ENCODE measurements at places on chromosomes 13 and 19. TPM values are rescaled to one million over a fixed set of nuclear protein-coding genes. Genes with fewer than 3 reads are reported as not detected.
A peak's percentile ranks its signal among the peaks of the same experiment; 100 is the strongest.

DNA sequence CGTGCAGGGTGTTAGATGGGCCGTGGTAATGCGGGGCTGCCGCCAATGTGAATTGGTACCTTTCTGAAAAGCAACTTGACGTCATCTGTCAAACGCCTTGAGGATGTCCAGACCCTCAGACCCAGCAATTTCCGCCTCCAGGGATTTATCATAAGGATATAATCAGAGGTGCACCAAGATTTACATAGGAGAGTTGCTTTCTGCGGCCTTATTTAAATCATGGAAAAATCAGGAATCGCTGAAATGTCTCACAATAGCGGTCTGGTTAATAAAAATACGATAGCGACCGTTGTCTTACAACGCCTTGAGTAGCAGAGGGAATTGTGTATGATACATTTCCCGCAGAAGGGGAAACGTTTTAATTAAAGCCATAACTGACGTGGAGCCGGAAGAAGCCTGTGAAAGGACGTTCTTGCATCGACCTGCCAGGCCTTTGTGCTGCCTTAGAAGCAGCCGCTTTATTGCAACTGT lies 32.3 kb upstream of the NDUFS7 start:
- H3K27ac ChIP-seq, result no peak overlapping the region
- H3K27me3 ChIP-seq, result no peaks in the 10 kb centered on the region
- H3K36me3 ChIP-seq, result no peaks in the 10 kb centered on the region
- H3K4me1 ChIP-seq, result peaks cover 7% of the 10 kb centered on the region
- H3K4me3 ChIP-seq, result no peak overlapping the region

DNA sequence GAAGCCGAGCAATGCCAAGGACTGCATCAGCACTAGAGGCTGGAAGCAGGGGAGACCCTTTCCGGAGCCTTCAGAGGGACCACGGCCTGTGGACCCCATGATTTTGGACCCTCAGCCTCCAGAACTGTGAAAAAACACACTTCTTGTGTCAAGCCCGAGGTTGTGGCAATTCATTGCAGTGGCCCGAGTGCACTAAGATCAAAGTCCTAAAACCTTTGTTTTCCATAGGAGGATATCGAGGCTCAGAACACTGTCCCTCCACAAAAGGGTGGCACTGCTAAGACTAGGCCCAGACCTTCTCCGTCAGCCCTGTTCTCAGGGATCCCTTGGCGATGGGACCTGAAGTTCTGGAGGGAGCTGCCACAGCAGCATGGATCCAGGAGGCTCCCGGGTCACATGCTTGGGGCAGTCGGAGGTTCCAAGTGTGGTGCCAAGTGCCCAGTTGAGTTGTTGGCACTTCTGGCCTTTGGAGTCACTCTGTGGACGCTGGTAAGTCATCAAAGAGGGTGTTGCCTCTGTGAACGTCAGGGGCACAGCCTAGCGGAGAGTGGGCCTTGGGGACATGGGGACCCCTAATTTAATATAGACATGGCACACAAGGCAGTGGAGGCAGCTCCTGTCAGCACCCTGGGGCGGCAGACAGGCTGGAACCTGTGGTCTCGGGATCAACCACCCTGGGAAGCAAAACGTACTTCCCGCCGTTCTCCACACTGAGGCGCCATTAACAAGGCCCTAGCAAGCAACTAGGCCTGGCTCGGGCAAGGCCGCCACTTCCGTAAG lies 199.2 kb downstream of the COL4A1 start:
- no peak overlapping the region for H3K4me3 ChIP-seq
- no peak overlapping the region for H3K27ac ChIP-seq
- DNase-seq, result no peak
- H3K27me3 ChIP-seq, result no peaks in the 10 kb centered on the region
- H3K4me1 ChIP-seq, result peaks cover 16% of the 10 kb centered on the region

GRCh38 chr19:53132141-53132991 lies at the start of gene ZNF415:
ZNF415 (minus strand) TSS chr19:53132910; CDS start chr19:53122676, 10,234 bp downstream.
- no peaks in the 10 kb centered on the region for H3K27me3 ChIP-seq
- DNase-seq, result peak; percentile 86

DNA sequence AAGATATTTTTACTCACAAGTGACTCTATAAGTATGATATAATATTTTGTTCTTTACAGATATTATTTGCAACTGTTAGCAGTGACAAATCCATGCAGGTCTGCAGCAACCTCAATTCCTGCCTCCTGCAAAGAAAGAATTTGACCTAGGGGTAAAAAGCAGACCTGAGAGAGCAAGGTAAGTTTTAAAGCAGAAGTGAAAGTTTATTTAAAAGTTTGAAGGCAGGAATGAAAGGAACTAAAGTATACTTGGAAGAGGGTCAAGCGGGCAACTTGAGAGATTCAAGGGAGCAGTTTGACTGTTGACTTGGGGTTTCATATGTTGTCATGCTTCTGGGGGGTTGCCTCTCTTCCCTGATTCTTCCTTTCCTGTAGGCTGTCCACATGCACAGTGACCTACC lies 520.1 kb upstream of the PCDH20 start:
- H3K27ac ChIP-seq, result no peak overlapping the region
- no peak overlapping the region for H3K4me3 ChIP-seq
- no peaks in the 10 kb centered on the region for H3K27me3 ChIP-seq
- no peak for DNase-seq

DNA sequence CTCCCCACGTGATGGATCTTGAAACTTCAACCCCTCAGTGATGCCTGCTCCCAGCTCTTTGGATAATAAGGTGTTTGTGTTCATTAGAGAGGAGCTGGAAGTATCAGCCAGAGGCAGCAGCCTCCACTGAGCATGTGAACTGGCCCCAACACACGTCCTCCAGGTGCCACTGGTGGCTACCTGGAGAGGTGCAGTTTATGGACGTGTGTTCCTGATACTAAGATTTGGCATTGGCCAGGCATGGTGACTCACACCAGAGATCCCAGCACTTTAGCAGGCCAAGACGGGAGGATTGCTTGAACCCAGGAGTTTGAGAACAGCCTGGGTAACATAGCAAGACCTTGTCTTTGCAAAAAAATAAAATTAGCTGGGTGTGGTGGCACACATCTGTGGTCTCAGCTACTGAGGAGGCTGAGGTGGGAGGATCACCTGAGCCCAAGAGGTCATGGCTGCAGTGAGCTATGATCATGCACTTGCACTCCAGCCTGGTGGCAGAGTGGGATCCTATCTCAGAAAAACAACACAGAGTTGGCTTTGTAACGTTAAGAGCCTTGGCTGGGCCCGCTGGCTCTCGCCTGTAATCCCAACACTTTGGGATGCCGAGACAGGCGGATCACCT lies 34.4 kb downstream of the SLC25A42 start:
- H3K36me3 ChIP-seq, result no peaks in the 10 kb centered on the region
- no peaks in the 10 kb centered on the region for H3K27me3 ChIP-seq
- peak; percentile 16 for DNase-seq
- peaks cover 52% of the 10 kb centered on the region for H3K4me1 ChIP-seq
- H3K27ac ChIP-seq, result peak overlapping the region; percentile 79

- H3K27me3 ChIP-seq, result no peaks in the 10 kb centered on the region
- DNase-seq, result no peak
- no peak overlapping the region for H3K4me3 ChIP-seq
These were observed 56.9 kb downstream of the NFIC start for GRCh38 chr19:3423183-3423829.

GRCh38 chr13:110869805-110870706 lies 44.8 kb downstream of the ANKRD10 start:
- H3K4me3 ChIP-seq, result peak overlapping the region; percentile 65
- peak overlapping the region; percentile 97 for H3K27ac ChIP-seq
- peak; percentile 96 for DNase-seq
- H3K27me3 ChIP-seq, result no peaks in the 10 kb centered on the region
- peaks cover 28% of the 10 kb centered on the region for H3K4me1 ChIP-seq

Gene NOVA2
- total RNA-seq, result not detected

Gene NTF4
- 14.0 TPM for total RNA-seq

Data from PC-9 (cell line).